ENCODE measurements at places on chromosomes 11 and 22.

DNA sequence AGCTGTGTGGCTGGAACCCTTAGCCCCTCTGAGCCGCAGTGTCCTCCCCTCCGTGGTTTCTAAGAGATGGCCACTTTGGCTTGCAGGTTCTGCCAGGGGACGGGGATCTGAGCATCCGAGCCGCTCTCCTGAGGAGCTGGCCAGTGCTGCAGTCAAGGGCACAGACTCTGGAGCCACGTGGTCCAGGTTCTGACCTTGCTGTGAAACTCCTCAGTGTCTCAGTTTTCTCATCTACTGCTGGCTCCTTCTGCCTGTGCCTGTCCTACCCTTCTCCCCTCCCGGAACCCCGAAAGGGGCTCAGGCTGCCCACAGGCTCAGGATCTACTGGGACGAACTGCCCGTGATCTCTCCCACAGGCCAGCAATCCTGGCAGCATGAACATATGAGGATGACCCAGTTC lies 65.4 kb upstream of the TTLL12 start:
- no peak for DNase-seq

DNA sequence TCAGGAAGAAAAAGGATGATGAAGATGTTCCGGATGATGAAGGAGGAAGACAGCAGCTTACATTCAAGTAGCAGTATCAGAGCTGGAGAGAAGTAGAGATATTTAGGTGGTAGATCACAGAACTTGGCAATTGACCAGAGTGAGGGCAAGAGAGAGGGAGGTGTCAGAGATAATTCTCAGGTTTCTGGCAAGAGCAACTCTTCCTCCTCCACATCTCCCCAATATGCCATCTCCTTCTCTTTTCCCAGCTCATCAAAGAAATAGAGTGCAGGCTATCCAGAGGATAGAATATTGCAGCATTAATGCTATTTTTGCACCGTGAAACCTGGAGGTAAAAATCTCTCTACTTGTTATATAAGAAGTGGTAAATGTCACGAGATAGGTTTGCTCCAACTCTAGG lies 64.9 kb upstream of the OPCML start:
- DNase-seq: no peak

- DNase-seq: no peak
These were observed 12.2 kb downstream of the BCL9L start for GRCh38 chr11:118913411-118914125.

DNA sequence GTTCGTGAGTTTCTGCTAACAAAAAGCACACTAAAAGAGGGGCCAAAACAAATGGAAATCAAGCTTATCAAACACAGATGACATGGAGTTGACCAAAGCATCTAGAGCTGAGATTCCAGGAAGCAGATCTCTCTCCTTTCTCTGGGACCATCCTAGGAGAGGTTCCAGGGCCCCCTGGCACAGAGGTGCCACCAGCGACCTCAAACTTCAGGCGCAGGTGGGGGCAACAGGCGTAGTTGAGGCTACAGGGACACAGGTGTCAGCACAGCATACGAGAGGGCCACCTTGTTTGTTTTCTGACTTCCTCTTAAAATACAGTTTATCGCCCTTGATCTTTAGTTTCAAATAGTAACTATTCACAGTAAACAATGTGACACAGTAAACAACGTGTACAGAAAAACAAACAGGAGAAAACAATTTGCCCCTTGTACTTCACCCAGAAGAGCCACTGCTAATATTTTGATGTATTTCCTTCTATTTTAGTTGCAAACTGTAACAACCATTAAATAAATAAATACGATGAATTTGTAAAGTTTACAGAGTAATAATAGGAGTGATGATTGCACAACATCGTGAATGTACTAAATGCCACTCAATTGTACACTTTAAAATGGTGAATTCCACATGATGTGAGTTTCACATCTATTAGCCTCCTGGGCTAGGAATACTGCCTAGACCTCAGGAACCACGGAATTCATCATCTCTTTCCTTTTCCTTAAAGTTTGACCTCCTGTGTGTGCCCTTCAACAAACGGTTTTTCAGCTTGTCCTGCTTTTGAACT lies 52.2 kb downstream of the IGLL5 start:
- DNase-seq: no peak

- DNase-seq: no peak
These were observed 6.9 kb downstream of the FTH1 start for GRCh38 chr11:61960532-61960931.

GRCh38 chr22:31683181-31684105 lies 21.4 kb upstream of the PISD start:
- no peak for DNase-seq

DNA sequence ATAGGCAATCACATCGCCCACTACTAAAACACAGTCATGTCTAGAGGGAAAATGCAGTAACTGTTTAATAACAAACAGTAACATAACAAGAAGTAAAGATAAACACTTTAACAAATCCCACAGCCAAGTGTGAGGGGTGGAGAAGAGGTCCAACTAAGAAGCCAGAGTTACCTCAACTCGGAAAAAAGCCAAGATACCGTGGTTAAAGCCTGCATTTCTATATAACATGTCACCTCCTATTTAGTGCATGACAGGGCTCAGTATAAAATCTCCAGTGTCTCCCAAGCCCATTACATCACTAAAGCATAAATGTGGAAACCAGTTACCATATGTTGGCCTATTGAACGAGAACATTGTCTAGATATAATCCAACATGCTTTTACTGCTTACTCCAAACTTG lies 281.7 kb downstream of the LRRC4C start:
- DNase-seq: no peak

- DNase-seq: no peak
These were observed 1173.2 kb downstream of the BRD1 start for GRCh38 chr22:48654492-48654891.

DNA sequence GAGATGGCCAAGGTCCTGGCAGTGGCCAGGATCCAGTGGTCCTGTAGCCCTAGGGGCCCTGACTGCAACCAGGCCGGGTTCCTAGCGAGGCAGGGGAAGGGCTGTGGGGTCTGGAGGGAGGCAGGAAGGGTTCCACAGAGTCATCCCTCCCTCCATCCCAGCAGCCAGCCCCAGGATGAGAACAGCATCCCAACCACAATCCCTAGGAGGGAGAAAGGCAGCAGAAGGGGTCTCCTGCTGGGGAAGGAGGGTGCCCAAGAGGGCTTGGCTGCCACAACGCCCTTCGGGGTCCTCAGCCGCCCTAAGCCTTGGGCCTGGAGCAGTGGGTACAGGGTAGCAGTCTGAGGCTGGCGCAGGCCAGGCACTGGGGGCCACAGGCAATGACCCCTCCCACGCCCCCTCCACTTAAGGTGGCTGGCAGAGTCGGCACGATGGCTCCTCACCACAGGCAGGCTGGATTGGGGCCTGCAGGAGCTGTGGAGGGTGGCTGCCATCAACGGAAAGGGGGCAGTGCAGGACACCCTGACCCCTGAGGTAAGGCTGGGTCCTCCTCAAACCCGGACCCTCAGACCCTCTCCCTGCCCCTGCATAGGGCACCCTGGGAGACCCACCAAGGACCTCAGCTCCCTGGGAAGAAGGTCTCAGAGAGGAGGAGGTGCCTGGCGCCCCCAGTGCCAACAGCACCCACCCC lies 7.2 kb downstream of the SLC22A12 start:
- DNase-seq: no peak

- no peak for DNase-seq
These were observed 19.4 kb downstream of the RNF185 start for GRCh38 chr22:31179345-31179744.

- no peak for DNase-seq
These were observed 16.4 kb upstream of the KAT5 start for GRCh38 chr11:65695459-65696241.

DNA sequence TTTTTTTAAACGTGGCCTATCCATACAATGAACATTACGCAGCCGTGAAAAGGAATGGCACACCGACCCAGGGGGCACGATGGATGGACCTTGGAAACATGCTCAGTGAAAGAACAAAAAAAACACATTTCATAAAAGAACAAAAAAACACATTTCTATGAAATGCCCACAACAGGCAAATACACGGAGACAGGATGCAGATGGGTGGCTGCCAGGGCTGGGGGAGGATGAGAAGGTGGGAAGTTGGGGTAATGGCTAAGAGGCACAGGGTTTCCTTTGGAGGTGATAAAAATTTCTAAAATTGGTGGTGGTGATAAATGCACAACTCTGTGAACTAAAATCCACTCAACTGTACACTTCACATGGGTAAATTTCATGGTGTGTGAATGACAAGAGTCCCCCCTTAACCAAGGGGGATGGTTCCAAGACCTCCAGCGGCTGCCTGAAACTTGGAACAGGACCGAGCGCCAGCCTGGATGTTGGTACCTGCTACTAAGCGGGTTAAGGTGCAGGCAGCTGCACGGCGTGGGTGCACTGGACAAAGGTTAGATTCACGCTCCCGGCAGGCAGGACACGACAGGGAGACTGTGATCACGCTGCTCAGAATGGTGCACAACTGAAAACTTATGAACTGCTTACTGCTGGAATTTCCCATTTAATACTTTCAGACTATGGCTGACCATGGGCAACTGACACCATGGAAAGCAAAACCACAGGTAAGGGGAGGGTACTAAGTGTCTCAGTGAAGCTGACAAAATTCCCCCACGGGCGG lies 16.5 kb downstream of the BRD1 start:
- no peak for DNase-seq

DNA sequence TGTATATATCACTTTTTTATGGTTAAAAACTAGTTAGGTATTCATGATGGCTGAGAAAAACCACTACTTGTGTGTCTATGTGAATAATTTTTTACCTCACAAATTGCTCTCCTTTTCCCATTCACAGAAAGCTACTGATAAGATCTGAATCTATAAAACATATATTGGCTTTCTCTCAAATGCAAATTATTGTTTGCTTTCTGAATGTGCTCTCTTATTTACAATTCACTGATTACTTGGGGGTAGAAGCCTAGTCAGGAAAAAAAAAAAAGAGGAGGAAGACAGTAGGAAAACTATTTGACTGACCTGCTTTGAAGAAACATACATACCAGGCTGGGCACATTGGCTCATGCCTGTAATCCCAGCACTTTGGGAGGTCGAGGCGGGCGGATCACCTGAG lies 20.5 kb downstream of the PGM2L1 start:
- no peak for DNase-seq

- no peak for DNase-seq
These were observed 16.5 kb downstream of the TMEM258 start for GRCh38 chr11:61775606-61776554.

DNA sequence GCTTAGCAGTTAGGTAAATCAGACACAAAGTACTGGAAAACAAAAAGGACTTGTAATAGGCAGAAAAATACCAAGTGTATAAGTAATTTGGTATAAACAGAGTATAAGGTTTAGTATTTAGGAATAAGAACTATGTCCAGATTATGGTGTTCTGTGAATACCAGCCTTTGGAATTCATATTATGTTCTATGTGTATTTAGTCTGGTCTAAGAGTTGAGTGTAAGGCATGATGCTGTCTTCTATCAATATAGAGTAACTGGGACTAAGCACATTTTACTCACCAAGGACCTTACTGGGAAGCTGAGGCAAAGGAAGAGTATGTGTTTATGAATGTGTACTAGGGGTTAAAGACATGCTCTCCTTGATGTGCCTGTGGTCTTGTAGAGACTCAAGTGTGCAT lies 9.5 kb downstream of the SDHD start:
- no peak for DNase-seq

DNA sequence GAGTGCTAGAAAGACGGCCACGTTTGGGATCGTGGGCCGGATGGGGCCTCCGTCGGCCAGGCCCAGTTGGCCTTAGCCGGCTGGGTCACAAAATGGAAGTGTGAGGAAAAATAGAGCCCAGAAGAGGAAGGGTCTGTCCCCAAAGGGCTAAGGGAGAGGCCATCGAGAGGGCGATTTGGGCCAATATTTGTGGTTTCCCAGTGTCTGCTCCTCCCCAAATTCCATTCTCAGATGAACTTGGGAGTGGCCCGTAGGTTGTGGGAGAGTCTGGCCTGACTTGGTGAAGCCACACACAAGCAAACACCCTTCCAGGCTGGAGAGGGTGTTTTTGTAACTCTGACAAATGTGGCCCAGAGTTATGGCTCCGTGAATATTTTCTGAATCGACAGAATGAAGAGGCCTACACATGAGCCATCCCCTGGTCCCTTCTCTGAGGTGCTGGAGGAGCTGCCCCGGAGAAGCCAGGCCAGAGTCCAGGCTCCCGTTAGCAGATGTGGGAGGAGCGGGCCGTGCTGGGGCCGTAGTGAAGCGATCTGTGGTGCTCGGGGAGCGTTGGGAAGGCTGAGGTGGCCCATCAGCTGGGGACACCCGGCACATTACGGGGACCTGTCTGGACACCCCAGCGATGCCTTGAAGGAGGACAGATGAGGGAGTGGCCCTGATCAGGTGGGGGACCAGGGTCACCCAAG lies 73.5 kb upstream of the PPARA start:
- no peak for DNase-seq

DNA sequence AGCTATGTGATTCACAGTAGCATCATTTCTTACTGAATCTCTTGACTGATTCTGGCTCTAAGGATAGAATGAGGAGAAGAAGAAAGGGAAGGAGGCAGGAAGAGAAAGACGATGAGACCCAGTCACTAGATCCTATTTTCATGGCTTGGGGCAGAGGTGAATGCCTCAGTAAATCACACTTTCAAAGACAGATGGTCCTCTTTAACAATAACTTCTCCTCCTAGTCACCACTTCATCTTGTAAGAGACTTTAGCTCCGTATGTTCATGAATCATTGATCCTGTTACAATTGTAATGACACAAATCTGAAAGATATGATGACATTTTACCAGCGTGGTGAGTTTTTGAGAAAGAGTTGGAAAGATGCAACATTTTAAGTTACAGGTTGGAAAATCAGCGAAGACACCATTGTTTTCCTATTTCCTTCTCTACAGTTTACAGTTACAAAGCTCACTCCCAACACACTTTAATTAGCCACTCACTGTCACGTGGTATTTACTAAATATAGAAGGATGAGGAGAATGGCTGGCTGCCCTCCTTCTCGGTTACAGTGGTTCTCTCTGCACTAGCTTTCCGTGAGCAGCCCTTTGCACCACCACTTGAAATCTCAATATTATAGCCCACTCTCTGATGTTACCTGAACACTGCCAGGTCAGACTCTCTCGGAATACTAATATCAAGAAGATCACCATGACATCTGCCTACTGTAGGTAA lies 205.8 kb downstream of the CADM1 start:
- DNase-seq: no peak

DNA sequence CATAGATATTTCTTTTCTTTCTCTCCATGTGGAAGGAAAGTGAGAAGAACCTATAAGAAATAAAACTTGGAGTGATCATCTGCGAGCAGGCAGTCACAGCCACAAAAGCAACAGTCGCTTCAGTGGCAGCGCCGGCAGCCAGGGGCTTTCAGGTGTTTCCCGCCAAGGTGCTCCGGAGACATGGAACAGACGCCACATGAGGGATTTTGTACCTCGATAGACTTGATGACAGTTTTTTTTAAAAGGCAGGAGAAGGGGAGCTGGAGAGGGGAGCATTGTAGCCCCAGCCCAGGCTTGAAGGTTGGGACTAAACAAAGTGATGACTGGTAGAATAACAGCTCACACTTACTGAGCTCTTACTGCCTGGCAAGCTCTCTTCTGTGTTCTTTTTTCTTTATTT lies 471.4 kb upstream of the B3GAT1 start:
- no peak for DNase-seq

DNA sequence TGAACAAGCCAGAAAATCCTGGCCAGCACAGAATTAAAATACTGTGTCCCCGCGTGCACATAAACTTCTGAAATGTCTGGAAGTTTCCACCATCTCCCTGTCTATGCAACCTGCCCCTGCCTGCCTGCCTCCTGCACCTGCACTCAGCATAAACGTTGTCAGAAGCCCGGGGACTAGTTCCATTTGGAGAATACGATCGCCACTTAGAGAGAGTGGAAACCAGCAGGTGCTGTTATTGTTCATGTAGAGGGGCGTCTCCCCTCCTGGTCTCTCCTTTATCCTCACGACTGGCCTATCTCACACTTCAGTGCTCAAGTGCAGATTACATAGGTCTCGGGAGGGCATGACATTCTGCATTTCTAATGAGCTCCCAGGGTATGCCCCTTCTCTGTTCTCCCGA lies 35.6 kb downstream of the MPPED1 start:
- DNase-seq: no peak

Measured in activated CD8-positive, alpha-beta memory T cell treated with anti-CD3 and anti-CD28 coated beads for 4 hours (primary cell).